ENCODE measurements at places on chromosomes 7 and 10. TPM values are rescaled to one million over a fixed set of nuclear protein-coding genes. Genes with fewer than 3 reads are reported as not detected.

The DNAH11 gene
- total RNA-seq: 0.91 TPM

The PDAP1 gene
- total RNA-seq: 200 TPM

The TAC1 gene
- not detected for total RNA-seq

The WEE2 gene
- not detected for total RNA-seq

The NEUROD6 gene
- not detected for total RNA-seq

The GJD4 gene
- not detected for total RNA-seq

The RNF133 gene
- total RNA-seq: 0.49 TPM

The ABCB4 gene
- not detected for total RNA-seq

The ERVW-1 gene
- not detected for total RNA-seq

The ZNF680 gene
- total RNA-seq: 6.0 TPM

DNA sequence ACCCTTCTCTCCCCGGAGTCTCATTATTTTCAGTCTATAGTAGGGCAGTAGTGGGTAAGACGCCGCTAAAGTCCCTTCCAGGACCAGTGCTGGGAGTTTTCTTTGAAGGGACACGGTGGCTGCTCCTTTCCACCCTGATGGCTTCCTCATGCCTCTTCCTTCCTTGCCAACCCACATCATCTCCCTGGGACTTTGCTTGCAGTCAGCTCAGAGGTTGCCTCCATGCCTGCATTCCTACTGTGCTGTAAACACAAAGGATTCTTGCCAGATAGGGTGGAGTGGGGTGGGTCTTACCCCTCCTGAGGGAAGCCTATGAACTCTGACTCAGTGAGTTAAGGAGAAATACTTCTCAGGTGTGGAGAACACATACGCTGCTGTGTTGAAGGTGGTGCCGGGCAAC lies 59.9 kb upstream of the IGFBP3 start:
- no peaks in the 10 kb centered on the region for H3K27me3 ChIP-seq
- DNase-seq: no peak
- H3K4me3 ChIP-seq: no peak overlapping the region
- no peak overlapping the region for H3K27ac ChIP-seq
- H3K4me1 ChIP-seq: peaks cover 26% of the 10 kb centered on the region
- peaks cover 6% of the 10 kb centered on the region for H3K36me3 ChIP-seq

GRCh38 chr7:23205909-23206767 lies 24.3 kb downstream of the NUP42 start:
- H3K36me3 ChIP-seq: peaks cover 14% of the 10 kb centered on the region
- no peak overlapping the region for H3K4me3 ChIP-seq
- no peak for DNase-seq
- H3K27me3 ChIP-seq: no peaks in the 10 kb centered on the region

- H3K4me1 ChIP-seq: peaks cover 31% of the 10 kb centered on the region
- no peak overlapping the region for H3K27ac ChIP-seq
- DNase-seq: peak; percentile 24
- H3K36me3 ChIP-seq: peaks cover 6% of the 10 kb centered on the region
Measured at GRCh38 chr7:22356010-22356691, 803 bp downstream of the RAPGEF5 start.

- no peak for DNase-seq
- no peak overlapping the region for H3K27ac ChIP-seq
- no peaks in the 10 kb centered on the region for H3K27me3 ChIP-seq
- H3K36me3 ChIP-seq: no peaks in the 10 kb centered on the region
- no peak overlapping the region for H3K4me3 ChIP-seq
Measured at GRCh38 chr7:114843102-114843501, 78.8 kb upstream of the MDFIC start.

DNA sequence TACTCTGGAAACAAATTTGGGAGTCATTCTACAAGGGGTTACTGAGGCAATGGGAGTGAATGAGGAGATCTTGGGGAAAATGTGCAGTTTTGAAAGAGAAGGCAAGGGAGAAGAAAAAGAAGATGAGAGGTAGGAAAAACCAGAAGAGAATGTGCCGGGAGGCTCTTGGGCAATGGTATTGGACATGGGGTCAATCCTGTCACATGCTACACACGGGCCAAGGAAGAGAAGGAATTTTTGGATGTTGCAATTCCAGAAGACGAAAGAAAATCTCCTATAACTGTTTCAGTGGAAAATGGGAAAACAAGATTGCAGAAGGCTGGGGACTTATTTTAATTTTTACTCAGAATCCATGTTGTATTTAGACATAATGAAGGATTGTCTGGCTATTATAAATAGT lies 615.0 kb downstream of the PHTF2 start:
- H3K36me3 ChIP-seq: no peaks in the 10 kb centered on the region
- no peaks in the 10 kb centered on the region for H3K4me1 ChIP-seq
- H3K27me3 ChIP-seq: peaks cover 60% of the 10 kb centered on the region
- no peak overlapping the region for H3K27ac ChIP-seq
- no peak overlapping the region for H3K4me3 ChIP-seq

- no peaks in the 10 kb centered on the region for H3K4me1 ChIP-seq
- H3K27me3 ChIP-seq: peaks cover 57% of the 10 kb centered on the region
- peak; percentile 55 for DNase-seq
Measured at GRCh38 chr10:117214401-117214800, 17.1 kb downstream of the KCNK18 start.

- H3K27ac ChIP-seq: peak overlapping the region; percentile 39
- peaks cover 6% of the 10 kb centered on the region for H3K36me3 ChIP-seq
- peak; percentile 35 for DNase-seq
Measured at GRCh38 chr7:43758822-43759683, 573 bp downstream of the BLVRA start.

DNA sequence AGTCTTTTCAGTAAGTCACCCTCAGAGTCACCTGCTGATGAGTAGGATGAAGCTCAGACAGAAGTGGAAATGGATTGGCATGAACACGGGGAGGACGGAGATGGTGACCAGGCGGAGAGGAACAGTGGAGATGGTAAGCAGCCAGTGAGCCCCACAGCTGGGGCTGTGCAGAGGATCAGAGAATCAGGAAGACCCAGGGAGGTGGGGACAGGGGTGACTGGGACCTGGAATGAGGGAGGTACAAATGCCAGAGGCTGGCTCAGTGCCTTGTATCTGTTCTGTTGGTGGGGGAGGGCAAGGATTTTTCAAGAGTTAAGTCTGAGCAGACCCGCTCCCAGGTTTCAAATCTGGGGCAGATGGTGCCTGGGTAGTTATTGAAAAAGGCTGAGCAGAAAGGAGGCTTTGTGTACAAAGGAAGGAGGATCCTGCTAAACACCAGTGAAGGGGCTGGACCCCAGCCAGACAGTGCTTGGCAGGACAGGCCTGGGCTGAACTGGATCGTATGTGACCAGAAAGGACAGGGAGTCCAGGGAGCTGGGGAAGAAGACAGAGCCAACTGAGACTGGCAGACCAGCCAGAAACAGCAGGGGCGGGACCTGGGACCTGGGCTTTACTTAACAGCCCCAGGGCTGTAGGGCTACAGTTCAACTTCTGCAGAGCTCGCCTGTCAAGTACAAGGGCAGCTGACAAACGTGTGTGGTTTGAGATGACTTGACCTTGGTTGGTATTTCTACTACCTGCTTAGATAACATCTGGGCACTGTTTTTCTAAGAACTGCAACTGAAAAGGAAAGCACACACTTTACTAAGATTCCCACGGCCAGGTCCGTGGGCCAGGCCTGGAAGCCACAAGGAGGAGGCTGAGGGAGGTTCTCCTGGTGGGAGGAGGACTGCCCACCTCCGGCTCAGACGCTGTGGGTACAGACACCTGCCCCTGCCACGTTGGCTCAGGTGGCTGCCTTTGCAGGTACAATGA lies 13.2 kb upstream of the FRMPD2 start:
- no peak overlapping the region for H3K4me3 ChIP-seq
- no peak for DNase-seq
- no peaks in the 10 kb centered on the region for H3K4me1 ChIP-seq
- H3K27ac ChIP-seq: no peak overlapping the region
- no peaks in the 10 kb centered on the region for H3K36me3 ChIP-seq

GRCh38 chr10:61464461-61465170 lies 11.4 kb upstream of the TMEM26 start:
- peaks cover 10% of the 10 kb centered on the region for H3K36me3 ChIP-seq
- H3K27me3 ChIP-seq: no peaks in the 10 kb centered on the region
- peaks cover 36% of the 10 kb centered on the region for H3K4me1 ChIP-seq
- DNase-seq: peak; percentile 76

- peaks cover 36% of the 10 kb centered on the region for H3K27me3 ChIP-seq
- no peak overlapping the region for H3K4me3 ChIP-seq
- no peaks in the 10 kb centered on the region for H3K4me1 ChIP-seq
- H3K36me3 ChIP-seq: no peaks in the 10 kb centered on the region
Measured at GRCh38 chr10:51272555-51272954, 198.3 kb downstream of the PRKG1 start.

DNA sequence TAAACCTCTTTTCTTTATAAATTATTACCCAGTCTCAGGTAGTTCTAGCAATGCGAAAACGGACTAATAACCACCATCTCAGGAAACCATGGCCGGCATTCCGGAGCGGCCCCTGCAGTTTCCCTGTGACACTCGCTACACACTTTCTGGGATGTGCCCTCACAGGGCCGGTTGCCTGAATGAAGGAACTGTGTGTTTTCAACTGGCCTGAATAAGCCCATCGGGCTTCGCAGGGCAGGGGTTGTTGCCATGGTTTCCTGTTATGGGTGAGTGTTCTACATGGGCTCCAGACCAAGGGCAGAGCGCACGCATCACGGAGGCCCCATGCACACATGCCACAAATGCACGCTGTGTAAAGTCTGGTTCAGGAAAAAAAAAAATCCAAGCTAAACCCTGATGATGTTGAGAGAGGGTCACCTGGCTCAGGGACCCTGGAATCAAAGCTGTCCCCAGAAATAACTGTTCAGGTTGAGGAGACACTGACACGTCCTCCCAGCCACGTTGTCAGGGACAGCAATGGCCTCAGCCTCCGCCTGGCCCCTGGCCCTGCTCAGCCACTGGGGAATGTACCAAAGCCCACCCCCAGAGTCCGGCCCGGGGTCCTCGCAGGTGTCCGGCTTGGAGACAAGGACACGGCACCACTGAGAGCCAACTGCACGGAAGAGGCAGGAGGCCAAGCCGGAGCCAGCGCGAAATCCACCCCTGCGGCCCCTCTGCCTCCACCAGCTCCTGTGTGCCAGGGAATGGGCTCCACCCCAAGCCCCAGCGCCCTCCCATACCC lies 47.9 kb downstream of the STK32C start:
- H3K27ac ChIP-seq: peak overlapping the region; percentile 88
- H3K36me3 ChIP-seq: no peaks in the 10 kb centered on the region
- no peaks in the 10 kb centered on the region for H3K27me3 ChIP-seq
- no peaks in the 10 kb centered on the region for H3K4me1 ChIP-seq
- no peak overlapping the region for H3K4me3 ChIP-seq
- no peak for DNase-seq

- DNase-seq: no peak
- H3K4me3 ChIP-seq: no peak overlapping the region
- H3K27ac ChIP-seq: no peak overlapping the region
- H3K36me3 ChIP-seq: no peaks in the 10 kb centered on the region
- H3K4me1 ChIP-seq: no peaks in the 10 kb centered on the region
- no peaks in the 10 kb centered on the region for H3K27me3 ChIP-seq
Measured at GRCh38 chr10:393787-394438, 258.7 kb downstream of the ZMYND11 start.

Data from MCF 10A (cell line).